Right atrium auricular region (tissue), 2 donors: ENCODE measurements at places on chromosomes 13 and 19. TPM values are rescaled to one million over a fixed set of nuclear protein-coding genes. Genes with fewer than 3 reads are reported as not detected.

PSG5 gene
- total RNA-seq = not detected

KLK12 gene
- not detected for total RNA-seq

GRCh38 chr13:101941095-101941783 is 460.6 kb downstream of the FGF14 start:
- no peak for DNase-seq

DNA sequence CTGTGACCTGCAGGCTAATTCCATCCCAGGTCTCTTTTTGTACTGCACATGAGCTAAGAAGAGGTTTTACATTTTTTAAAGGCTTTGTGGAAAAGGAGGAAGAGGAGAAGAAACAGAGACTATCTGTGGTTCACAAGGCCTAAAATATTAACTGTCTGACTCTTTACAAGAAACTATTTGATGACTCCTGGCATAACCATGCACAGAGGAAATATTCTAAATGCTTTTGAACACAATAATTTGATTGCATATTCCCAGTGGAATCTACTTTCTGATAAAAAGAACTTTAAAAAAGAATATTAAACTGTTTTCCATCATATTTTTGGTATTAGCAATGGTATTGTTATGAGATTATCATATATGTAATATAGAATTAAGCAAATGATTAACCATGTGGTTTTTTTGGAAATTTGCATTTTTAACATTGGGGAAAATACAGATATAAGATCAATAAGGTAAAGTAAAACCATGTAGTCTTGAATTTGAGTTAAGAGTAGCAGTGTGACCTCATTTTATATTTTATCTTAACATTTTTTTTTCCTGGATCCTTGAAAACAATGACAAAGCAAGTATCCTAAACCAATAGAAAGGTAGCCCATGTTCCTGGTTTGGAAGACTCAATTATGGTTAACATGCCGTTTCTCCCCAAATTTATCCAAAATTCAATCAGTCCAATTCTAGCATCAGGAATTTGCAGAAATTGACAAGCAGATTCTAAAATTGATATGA is 251.0 kb downstream of the UQCRFS1 start:
- DNase-seq = no peak

DNA sequence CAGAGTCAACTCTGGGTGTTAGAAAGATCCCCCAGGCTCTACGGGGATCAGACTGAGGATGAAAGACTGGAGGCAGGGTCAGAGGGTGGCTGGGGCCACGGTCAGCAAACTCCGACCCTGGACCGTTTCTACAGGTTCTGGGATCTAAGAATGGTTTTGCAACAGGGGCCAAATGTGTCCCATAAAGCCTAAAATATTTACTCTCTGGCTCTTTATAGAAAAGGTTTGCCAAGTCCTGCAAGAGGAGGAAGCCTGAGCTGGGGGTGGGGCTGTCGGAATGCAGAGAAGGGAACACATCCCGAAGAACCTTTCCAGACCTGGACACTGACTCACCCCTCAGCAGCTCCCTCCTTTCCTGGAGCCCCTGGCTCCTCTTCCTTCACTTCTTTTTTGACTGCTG is 20.7 kb downstream of the LIG1 start:
- no peak for DNase-seq

DNA sequence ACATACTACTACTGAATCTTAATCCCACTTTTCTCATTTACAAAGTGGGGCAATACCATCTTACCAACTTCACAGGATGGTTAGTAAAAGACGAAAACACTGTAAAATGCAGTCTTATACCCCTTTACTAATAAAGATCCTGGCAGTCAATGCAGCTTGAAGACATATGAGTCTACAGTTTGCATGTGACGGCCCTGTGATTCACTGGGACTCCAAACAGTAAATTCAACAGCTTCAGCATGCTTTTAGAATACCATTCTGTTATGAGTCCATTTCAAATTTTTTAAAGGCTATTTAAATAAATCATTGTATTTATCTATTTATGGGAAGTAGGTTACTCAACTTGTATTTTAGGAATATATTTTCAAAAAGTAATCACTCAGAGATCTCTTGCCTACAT is 629.1 kb downstream of the LIG4 start:
- no peak for DNase-seq

GRCh38 chr19:47095476-47096099 is 18.0 kb downstream of the ZC3H4 start:
- no peak for DNase-seq

DNA sequence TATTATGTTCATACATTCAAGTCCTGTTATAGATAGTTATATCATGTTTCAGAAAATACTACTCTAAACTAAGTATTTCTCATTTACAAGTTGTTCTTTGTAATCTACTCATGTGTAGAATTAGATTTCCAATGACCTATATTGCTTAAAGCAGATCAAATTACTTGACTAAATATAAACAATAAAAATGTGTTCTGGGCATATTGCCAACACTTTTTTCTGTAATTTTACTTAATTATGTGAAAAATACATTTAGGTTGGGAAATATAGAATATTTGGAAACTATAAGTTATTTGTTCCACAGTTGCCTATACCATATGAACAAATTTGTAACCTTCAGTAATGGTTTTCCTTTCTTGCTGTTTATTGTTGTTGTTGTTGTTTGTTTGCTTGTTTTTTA is 275.2 kb upstream of the PCDH9 start:
- DNase-seq = no peak
